ENCODE measurements at places on chromosomes 5 and 9. TPM values are rescaled to one million over a fixed set of nuclear protein-coding genes. Genes with fewer than 3 reads are reported as not detected.

- no peak for DNase-seq
Measured at GRCh38 chr5:63554191-63554590, 408.1 kb downstream of the HTR1A start.

DNA sequence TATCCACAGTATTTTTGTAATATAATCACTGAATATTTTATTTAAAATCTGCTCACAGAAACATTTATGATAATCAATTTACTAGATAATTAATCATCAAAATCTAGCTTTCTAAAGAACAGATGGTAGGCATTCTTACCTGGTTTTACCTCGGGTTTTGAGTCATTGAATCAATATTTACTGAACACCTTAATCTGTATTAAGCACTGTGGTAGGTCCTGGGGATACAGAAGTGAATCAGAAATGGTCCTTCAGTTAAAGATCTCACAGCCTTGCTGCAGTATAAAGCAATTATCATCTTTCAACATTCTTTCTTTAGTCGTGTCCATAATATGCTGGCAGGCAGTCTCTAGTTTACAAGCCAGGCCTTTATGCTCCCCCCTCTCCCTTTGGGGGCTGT, 2.0 kb upstream of the MEIKIN start:
- no peak for DNase-seq

GRCh38 chr5:78600687-78601414, 47.7 kb downstream of the LHFPL2 start:
- DNase-seq, result no peak

- peak; percentile 59 for DNase-seq
Measured at GRCh38 chr9:87684627-87685219, 41.2 kb upstream of the CTSL start.

DNA sequence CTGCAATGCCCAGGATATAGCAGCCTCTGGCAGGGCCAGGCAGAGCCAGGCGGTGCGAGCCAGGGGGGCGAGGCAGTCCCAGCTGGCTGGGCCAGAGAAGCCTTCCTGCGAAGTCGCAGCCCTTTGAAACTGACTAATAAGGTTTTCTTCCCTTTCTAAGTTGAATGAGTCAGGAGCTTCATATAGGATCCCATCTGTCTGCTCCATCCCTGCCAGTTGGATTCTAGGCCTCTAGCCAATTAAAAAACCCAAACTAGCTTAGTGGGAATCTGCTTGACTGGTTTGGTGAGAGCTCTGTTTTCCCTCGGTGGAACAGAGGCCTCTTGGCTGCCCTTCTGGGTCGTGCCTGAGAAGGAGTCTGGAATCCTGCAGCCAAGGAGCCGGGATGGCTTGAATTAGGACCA, 70.1 kb upstream of the RAPGEF1 start:
- DNase-seq, result no peak

- no peak for DNase-seq
Measured at GRCh38 chr5:108064302-108064701, 317.6 kb downstream of the FBXL17 start.

GRCh38 chr5:169100735-169101075, 200.2 kb downstream of the SLIT3 start:
- no peak for DNase-seq

DNA sequence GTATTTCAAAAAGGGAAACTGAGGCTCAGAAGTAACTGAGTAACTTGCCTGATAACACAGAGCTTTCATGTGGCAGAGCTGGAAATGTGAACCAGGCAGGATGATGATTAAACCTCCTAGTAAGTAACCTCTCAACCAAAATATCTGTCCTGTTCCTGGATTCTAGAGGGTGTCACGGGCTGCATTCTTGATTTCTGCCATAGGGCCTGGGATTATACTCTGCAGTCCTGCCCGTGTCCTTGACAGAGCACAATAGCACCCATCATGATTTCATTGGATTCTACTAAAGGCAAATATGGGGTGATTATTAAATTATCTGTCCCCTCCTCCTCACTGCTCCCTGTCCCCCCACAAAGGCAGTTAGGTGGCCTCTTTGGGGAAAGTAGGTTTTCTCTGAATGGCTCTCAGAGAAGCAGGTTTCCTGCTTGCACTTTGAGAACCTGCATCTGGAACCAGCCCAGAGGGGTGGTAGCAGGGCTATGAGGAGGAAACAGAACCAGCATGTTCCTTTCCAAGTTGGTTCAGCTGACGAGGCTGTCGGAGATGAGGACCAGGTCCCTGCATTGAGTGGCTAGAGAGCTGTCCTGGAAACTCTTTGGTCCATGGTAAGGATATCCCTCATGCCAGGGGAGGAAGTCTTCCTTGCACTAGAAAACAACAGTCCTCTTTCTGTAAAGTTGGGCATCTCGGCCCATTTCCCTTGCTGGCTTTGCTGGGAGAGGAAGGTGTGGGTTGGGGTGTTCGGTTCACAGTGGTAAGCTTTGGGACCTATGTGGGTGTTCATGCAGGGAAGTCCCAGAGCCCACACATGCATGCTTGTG, 36.6 kb downstream of the PPARGC1B start:
- DNase-seq, result no peak

DNA sequence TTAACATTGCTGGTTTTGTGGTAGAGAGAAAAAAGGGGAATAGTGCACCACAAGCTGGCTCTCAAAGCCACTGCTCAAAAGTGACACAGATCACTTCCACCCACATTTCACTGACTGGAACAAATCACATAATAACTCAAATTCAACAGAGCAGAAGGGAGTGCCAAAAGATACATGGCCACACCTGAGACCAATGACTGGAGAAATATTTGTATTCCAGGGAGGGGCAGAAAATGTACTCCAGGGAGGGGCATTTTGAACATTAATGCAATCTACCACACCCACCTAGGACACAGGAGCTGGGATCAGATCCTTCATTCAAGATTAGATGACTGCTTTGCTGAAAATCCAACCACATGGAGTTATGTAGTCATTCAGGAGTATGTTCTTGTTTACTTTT, 44.8 kb upstream of the ALDOB start:
- DNase-seq, result no peak

GRCh38 chr9:35162605-35163315, 951 bp downstream of the UNC13B start:
- DNase-seq, result no peak

- DNase-seq, result no peak
Measured at GRCh38 chr9:95505072-95505716, 11.6 kb downstream of the PTCH1 start.

DNA sequence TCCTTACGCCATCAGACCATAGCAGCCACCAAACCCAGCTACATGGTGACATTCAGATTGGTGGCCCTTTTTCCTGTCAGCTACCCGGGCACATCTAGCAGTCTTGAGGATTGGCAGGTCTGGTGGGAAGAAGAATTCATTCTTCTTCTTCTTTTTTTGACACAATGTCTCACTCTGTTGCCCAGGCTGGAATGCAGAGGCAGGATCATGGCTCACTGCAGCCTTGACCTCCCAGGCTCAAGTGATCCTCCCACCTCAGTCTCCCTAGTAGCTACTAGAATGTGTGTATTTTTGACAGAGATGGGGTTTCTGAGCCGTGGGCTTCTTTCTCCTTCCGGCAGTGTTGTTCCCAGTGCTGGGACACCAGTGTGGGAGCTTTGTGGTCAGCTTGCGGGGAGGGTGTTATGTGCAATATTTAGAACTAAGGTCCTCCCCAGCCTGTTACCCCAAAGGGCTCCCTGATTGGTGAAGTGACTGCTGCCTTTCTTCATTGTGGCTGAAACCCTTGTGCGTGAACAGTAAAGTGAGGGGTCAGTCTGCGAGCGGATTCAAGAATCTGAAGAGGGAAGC, 3.4 kb downstream of the NTMT1 start:
- DNase-seq, result no peak

DNA sequence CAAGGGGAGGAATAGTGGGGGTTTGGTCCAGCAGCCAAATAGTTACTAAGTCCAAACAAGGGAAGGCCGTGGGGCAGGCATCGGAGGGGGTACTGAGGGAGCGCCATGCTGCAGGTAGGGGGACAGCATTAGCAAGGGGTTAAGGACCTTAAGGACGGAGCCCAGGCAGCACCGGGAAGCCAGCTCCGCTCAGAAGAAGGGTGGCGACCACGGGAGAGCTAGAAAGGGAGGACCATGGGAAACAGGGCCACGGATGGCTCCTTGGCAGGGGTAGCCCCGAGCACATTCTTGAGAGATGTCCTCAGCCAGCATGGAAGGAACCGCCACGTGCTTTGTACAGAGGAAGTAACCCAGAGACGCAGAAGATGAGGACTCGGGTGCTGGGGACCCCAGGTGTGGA, 76.2 kb upstream of the STXBP1 start:
- no peak for DNase-seq

DNA sequence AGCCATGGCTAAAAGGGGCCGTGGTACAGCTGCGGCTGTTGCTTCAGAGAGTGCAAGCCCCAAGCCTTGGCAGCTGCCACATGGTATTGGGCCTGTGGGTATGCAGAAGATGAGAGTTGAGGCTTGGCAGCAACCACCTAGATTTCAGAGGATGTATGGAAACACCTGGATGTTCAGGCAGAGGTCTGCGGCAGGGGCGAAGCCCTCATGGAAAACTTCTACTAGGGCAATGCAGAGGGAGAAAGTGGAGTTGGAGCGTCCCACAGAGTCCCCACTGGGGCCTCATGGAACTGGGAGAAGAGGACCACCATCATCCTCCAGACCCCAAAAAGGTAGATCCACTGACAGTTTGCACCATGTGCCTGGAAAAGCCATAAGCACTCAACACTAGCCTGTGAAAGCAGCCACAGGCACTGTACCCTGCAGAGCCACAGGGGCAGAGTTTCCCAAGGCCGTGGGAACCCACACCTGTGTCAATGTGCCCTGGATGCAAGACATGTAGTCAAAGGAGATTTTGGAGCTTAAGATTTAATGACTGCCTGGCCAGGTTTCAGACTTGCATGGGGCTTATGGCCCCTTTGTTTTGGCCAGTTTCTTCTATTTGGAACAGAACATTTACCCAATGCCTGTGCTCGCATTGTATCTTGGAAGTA, 65.9 kb downstream of the DMXL1 start:
- DNase-seq, result no peak

DNA sequence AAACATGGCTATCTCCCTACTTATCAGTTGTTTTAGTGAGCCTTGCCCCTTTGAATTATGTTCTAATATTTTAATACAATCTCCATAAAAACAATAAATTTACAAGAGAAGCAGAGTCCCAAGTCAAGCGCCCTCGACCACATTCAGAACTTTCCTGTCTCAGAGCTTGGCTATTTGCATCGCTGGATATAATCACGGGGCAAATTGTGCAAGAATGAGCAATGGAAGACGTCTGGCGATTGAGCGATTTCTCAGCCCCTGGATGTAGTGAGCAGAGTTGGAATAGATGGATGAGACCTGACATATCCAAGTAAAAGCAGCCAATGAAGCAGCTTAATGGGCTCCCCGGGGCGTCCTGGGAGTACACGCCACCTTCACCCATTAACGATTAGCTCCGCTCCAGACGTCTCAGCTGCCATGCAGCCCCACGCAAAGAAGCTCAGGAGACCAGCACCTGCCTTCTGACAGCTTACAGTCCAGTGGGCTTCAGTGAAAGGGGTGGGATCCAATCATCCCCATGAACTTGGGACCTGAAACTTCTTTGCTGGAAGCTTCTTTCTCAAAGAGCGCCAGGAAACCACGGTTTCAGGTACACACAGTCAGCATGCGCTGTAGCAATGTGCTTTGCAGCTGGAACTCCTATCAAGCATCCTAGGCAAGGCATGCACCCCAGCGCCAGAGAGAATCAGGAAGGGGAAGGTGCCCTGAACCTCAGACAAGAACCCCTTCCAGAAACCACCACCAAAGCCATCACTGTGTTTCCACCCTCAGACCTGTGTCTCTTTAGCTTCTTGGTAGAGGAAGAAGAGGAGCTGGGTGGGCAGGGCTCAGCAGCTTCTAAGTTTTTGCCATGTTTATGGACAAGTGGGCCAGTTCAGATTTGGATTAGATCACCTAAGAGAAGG, 92.0 kb upstream of the IRX4 start:
- no peak for DNase-seq

GRCh38 chr9:95103871-95104580, 213.5 kb downstream of the FANCC start:
- DNase-seq, result no peak

DNA sequence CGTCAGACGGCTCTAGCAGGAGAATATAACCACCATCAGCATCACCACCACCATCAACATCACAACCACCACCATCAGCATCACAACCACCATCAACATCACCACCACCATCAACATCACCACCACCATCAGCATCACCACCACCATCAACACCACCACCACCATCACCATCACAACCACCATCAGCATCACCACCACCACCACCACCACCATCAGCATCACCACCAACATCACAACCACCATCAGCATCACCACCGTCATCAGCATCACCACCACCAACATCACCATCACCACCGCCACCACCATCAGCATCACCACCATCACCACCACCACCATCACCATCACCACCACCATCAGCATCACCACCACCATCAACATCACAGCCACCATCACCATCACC, 210.7 kb downstream of the C9orf50 start:
- no peak for DNase-seq

- peak; percentile 33 for DNase-seq
Measured at GRCh38 chr5:108379722-108380530, 2.0 kb downstream of the FBXL17 start.

DNA sequence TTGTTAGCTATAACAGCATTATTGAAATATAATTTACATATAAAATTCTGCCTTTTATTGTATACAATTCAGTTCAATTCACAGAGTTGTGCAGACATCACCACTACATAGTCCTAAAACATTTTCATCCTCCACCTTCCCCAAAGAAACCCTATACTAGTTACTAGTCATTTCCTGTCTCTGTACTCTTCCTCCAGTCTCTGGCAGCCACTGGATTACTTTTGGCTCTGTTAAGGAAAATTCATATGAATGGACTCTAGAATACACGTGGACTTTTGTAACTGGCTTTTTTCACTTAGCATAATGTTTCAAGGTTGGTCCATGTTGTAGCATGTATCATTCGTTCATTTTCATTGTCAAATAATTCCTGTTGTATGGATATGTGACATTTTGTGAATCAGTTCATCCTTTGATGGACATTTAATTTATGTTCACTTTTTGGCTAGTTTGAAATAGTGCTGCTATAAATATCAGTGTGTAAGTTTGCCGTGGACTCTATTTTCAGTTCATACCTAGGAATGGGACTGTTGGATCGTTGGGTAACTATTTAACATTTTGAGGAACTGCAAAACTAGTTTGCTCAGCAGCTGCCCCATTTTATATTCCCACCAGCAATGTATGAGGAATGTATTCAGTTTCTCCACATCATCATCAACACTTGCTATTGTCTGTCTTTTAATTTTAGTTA, 9.7 kb downstream of the ICE1 start:
- DNase-seq, result no peak

GPR150 gene
- total RNA-seq, result not detected

SPATA31A3 gene
- not detected for total RNA-seq

CDX1 gene
- total RNA-seq, result not detected

GFI1B gene
- total RNA-seq, result 73.4 TPM

MEIKIN gene
- total RNA-seq, result not detected

SLC25A2 gene
- not detected for total RNA-seq

PCDHB2 gene
- not detected for total RNA-seq

ASS1 gene
- total RNA-seq, result 3.7 TPM

WASHC1 gene
- total RNA-seq, result 22.0 TPM

WDR38 gene
- not detected for total RNA-seq

NR5A1 gene
- 0.40 TPM for total RNA-seq

SNCAIP gene
- total RNA-seq, result not detected

CATSPER3 gene
- total RNA-seq, result 0.34 TPM

Measured in K562 (cell line).